ENCODE measurements at places on chromosomes 1 and 21.

DNA sequence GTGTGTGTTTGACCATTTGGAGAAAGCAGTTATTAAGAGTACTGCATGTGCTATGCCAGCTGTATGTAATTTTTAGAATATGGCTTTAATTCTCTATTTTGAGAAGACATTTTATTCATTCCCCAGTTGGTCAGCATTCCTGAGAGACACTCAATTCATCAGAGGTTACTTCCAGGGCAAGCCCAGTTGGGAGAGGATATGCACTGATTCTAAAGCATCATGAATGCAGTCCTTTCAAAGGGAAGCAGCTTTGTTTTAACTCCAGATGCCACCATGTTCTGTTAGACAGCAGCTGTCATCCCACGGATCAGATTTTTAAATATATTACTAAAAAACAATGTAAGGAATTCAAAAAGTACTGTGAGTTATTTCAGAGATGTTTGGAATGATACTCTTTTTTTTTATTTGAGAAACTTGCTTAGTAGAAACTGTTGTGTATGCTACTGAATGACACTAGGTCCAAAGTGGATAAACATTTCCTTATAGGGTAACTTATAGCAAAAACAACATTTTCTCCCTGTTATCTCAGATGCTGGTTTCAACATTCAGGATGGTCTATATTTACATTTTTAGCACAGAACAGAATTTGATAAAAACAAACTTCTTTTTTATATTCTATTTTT is 149.5 kb upstream of the B3GALT2 start:
- no peak for DNase-seq

GRCh38 chr1:39418236-39418635 is 73.2 kb upstream of the BMP8A start:
- no peak for DNase-seq

DNA sequence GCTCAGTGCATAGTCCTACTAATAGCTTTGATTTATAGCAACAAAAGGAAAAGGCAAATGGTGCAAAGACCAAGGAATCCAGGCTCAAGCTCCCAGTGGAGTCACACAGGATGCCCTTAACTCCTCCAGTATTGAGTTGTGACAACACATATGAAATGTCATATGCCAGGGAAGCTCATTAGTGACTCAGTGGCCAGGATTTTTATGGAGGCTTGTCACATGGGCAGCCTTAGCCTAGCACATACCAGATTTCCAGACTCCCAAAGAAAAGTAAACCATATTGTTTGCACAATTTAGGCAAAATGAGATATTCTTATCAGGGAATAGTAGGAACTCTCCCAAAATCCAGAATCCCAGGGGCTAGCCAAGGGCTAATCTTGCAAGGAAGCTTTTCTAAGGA is 129.2 kb downstream of the MAGI3 start:
- no peak for DNase-seq

- no peak for DNase-seq
Observed at GRCh38 chr21:44943686-44944550, 4.1 kb downstream of the SLX9 start.

GRCh38 chr1:198373376-198373775 is 167.1 kb downstream of the ATP6V1G3 start:
- DNase-seq = no peak

GRCh38 chr1:44290250-44291094 is 64.6 kb downstream of the ERI3 start:
- no peak for DNase-seq

DNA sequence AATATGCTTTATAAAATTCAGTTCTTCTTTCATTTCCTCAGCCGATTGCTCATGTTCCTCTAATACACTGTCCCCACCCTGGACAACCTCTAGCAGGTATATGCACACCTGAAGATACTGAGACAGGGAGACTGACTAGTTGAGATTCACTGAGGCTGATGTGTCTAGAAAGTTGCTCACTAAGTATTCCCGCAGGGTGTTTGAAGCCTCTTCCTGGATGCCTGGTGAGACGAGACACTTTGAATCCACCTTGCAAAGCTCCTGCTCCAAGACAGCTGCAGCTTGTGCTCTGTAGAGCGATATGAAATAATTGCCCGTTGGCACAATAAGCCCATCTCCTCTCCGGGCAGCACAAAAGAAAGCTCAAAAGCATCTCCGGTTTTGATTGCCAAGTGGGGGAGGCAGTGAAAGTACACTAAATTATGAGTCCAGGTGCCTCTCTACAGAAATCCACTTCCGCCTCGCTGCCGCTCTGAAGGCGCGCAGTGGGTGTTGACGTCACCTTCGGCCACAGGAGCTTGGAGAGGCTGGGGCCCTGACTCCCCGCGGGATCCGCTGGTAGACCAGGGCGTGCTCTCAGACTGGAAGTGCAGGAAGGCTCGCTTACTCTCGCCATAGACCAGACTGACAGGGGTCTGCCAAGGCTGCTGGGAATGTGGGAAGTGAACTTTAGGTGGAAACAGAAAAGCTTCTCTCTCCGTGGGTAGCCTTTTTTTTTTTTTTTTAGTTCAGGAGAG is 46.3 kb downstream of the GPA33 start:
- DNase-seq = peak; percentile 55

- no peak for DNase-seq
Observed at GRCh38 chr1:212256369-212256768, 28.8 kb upstream of the PPP2R5A start.

DNA sequence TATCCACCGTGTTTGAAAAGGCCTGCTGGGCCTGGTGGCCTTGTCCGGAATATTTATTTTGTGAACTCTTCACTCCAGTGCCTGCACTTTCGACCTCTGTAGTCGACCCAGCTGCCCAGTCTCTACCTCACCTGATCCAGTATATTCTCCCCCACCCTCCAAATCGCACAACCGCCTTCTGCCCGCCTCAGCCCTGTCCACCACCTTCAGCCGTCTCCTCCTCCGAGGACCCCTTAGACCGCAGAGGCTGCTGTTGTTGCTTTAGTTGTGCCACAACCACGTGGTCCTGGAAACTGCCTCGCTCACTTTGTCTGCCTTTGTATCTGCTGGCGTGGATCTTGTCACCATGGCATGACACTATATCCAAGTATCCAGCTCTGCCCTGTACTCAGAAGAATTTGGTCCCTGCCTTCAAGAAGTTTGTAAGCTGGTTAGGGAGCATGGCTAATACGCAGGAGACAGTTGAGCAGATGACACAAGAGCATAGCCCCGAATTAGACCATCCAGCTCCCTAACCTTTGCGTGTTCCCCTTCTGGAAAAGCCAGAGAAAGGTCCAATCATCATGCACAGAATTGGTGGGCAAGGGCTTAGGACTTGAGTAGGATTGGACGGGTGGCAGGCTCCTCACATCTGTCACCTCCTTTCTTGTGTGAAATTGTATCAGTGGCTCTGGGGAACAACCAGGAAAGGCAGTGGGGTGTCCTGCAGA is 1.5 kb downstream of the PHGDH start:
- no peak for DNase-seq

- no peak for DNase-seq
Observed at GRCh38 chr21:43994085-43994484, 18.0 kb upstream of the TRAPPC10 start.

- DNase-seq = no peak
Observed at GRCh38 chr1:206655471-206655882, 20.1 kb downstream of the DYRK3 start.

DNA sequence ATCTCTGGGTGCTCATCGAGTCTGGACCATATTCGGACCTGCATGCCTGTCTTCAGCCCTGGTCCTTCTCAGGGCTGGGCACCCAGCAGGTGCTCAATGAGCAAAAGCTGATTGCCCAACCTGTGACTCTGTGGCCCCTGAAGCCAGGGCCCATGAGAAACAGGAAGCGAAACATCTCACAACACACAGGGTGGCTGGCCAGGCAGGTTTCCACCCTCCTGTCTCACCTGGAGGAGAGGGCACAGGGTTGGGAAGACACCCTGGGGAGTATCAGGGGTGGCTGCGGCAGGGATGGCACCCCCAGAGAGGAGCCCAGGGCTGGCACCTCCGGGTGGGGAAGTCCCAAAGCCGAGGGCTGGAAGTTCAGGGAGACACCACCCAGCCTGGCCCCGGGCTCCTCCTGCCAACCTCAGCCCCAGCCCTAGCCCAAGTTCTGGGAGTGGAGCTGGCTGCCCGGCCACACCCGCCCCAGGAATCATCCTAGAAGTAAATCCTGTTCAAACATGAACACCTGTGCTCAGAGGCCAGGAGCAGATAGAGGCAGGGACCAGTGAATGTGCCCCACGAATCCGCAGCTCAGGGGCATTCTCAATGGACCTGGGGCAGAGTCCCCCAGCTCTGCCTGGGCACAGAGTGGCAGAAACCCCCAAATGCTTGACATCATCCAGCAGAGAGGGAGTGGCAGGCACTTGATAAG is 54.6 kb downstream of the RAP1GAP start:
- no peak for DNase-seq

DNA sequence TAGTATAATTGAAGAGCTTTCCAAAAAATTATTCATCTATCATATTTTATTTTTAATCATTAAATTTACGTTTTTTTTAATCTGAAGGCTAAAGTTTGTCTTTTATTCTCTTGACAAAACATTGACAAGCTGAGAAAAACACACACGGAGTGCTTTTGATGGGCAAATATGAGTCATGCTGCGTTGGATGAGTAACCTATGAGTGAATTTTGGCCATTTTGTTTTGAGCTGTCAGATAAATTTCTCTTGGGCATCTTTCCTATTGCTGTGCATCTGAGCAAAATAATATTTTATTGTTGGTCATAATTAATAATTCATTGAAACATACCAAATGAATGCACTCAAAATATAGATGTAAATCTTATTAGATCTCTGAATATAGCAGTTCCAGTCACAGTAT is 1144.1 kb upstream of the ADGRL2 start:
- no peak for DNase-seq

GRCh38 chr1:232602622-232603021 is 27.3 kb downstream of the SIPA1L2 start:
- no peak for DNase-seq

GRCh38 chr1:109208836-109209463 is 4.8 kb upstream of the SARS1 start:
- DNase-seq = no peak

- DNase-seq = no peak
Observed at GRCh38 chr1:15703562-15703961, 19.4 kb downstream of the PLEKHM2 start.

DNA sequence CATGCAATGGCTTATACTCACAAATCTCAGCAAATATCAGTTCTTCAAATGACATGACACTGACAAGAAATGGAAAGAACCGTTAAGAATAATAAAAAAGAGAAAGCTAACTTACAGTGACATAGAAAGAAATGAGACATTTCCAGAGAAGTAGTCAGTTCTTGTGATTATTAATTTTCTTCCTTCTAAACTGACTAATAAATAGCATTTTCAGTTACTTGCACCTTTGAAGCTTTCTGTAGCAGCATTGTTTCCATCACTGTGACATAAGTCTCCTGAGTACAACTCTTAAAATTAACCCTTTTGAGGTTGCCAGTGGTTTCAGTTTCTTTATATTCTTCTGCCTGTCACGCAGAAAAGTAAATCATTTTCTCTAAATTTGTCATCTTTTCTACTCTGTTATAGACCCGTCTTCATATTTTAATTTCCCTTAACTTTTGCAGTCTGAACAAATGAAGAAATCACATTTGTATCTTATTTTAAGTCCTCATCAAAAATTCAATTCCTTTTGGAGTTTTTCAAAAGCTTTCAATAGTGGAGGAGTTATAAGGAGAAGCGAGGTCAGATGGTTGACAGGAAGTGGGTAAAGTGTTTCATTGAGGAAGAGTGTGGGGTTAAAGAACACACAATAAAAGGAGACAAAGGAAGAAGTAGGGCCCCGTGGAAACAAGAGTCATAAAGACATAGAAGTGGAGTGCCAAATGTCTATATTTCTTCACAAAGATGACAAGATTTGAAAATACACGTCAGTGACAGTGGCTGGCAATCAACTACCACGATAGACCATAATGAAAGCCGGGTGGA is 57.9 kb upstream of the S1PR1 start:
- DNase-seq = no peak

- no peak for DNase-seq
Observed at GRCh38 chr1:164608651-164609057, 49.7 kb downstream of the PBX1 start.

DNA sequence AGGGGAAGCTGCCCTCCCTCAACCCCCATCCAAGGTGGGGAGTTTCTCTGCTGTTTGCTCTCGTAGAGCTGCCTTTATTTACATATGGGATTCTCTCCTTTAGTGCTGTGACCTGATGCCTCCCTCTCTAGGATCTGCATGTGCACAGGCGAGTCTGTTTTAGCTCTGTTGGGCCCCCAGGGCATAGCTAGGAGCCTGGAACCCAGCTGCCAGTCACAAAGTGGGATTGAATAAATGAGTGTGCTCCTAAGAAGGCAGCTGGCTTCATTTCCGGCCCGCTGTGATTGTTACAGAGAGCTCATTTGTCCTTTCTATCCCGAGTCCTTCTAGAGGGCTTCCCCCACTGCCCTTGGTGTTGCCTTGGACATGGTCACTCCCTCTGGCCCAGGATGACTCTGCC is 176.6 kb downstream of the GRIK3 start:
- no peak for DNase-seq

DNA sequence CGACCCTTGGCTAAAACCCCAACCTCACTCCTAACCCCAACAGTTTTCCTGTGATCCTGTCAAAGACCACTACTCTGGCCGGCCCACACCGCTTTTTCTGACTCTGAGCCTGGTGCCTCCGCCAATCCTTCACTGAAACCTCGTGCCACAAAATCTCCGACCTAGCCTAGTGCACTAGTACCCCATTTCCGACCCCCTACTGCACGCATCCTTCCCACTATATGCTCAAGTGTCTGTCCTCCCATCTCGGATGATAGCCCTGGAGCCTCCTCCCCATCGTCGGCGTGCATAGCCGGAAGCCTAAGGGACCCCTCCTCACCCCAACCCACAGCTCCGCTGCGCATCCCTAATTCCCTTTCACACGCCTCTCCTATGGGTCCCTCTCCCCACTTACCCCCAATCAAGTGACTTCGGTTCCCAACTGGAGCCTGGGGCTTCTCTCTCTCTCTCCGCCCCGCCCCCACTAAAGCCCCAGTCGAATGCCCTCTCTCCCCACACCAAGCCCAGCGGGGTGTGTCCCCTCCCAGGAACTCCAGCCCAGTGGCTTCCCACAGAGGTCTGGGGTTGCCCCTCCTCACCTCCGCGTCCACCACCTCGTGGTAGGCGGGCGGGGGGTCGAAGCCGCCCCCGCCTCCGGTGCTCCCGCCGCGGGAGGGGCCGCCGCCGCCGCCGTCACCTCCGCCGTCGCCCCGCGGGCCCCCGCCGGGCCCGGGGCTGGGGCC is 791 bp downstream of the USP24 start:
- DNase-seq = peak; percentile 38

All from stimulated activated CD4-positive, alpha-beta T cell treated with anti-CD3 and anti-CD28 coated beads, Interleukin-12 subunit alpha, Interleukin-12 subunit beta, amount 100 ng/mL, for 4 hours (primary cell).